Smooth muscle cell of trachea (primary cell): ENCODE measurements at places on chromosomes 4 and X. TPM values are rescaled to one million over a fixed set of nuclear protein-coding genes. Genes with fewer than 3 reads are reported as not detected.

The ETDA gene
- not detected in 2 replicates for total RNA-seq

The HAND2 gene
- 0.58 and 0.66 TPM in 2 replicates for total RNA-seq

The GSX2 gene
- not detected in 2 replicates for total RNA-seq

The FGG gene
- not detected in 2 replicates for total RNA-seq

The NXF2B gene
- total RNA-seq, result not detected in 2 replicates

The CLNK gene
- total RNA-seq, result not detected in 2 replicates

The RXFP1 gene
- total RNA-seq, result 0.73 and 0.83 TPM in 2 replicates

The CT45A10 gene
- not detected in 2 replicates for total RNA-seq

The GPR173 gene
- total RNA-seq, result 5.8 and 6.3 TPM in 2 replicates
